ENCODE measurements at places on chromosomes 2 and 18.

DNA sequence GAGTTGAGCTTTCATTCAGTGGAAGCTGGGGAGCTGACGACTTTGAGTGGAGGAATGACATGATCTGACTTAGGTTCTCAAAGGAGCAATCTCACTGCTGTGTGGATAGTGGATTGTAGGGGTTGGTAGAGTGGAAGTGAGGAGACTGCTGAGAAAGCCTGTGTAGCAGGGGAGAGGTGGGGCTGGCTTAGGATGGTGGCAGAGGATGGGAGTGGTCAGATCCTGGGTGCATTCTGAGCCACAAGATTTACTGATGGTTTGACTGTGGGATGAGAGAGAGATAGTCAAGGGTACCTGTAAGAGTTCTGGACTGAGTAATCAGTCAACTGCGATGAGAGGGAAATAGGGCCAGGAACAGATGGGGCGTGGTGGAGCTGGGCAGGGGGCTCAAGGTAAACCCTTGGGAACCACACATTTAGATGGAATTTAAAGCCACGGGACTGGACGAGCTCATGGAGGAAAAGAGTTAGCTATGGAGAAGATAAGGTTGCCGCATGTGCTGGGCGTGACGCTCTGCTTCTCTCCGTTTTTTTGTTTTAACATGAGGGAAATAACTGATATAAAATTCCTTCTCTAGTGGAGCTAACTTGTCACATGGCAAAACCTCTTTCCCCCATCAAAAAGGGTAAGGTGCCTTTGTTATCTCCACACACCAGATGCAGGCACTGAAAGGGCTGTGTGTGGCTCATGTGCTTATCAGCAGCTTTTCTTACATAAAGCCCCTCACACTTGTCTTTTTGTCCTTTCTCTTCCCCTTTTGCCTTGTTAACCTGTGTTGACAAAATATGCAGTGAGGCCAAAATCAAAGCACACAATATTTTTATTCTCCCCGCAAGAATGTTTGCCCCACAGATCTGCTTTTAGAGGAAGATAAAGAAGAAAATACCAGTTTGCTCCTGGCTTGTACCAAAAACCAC, 379.8 kb downstream of the TSN start:
- DNase-seq: no peak

DNA sequence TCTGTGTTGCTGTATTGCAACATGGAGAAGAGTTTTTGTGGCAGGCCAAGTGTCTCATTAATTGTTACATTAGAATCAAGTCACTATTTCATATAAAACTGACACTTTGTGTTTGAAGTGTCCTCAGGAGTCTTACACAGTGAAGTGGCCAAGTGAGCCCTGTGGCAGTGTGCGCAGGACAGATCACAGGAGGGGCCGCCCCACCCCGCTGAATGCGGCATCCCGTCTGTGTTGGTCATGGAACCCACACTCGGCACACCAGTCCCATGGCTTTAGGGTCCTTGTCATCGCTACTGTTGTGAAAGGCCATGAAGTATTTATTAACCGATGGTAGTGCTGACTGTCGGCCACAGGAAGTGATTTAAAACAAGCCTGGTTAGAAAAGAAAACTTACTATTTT, 144.7 kb upstream of the NFATC1 start:
- DNase-seq: no peak

GRCh38 chr2:182355815-182356214, 71.0 kb downstream of the PDE1A start:
- DNase-seq: no peak

DNA sequence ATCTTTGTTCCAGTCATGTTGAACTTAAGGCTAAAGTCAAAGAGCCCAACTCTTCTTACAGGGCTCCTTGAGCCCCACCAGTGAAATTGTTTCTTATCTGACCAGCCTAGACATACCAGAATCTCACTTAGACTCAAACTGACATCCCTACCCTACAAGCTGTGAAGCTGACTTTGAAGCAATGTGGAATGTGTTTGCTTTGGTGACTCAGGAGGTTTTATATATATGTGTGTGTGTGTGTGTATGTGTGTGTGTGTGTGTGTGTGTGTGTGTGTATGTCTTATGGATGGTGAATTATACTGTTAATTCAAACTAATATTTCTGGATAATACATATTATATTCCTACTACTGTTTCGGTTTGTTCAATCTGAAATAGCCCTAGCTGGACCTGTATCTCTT, 67.3 kb downstream of the CAMKMT start:
- DNase-seq: no peak

DNA sequence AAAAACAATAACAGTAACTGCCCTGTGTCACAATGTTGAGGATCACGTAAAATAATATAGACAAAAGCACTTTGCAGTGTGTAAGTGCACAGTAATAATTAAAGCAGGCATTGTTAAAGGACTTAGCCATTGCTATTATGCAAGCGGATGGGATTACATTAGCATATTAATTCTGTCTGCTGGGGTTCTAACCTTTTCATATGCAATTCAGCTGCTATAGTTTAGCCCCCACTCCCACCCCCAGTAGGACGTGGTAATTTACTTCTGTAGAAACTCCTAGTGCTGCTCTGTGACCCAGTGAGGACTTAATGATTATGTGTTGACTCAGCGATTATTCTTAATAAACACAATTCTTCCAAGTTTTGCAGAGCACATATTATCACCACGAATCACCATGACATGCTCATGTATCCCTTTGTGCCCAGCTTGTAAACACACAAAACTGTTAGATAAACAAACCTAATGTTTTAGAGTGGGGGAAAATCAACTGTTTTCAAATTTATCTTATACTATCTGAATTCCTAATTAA, 5.1 kb upstream of the ADAM23 start:
- DNase-seq: no peak

DNA sequence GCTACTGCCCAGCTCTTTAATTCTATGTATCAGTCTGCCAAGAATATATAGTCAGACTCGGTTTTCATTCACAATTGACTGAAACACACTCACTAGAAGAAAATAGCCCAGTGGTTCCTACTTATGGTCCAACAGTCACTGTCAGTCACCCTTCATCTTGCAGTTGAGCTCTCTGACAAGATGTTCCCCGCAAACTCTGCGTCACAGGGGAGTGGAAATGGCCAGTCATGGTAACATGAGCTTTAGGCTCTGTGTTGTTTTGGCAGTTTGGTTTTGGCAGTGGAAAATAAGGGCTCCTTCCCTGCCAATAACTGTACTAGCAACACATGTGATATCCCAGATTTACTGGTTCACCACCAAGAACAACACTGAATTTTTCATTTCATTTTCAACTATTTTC, 122.5 kb downstream of the PRPF40A start:
- DNase-seq: no peak

DNA sequence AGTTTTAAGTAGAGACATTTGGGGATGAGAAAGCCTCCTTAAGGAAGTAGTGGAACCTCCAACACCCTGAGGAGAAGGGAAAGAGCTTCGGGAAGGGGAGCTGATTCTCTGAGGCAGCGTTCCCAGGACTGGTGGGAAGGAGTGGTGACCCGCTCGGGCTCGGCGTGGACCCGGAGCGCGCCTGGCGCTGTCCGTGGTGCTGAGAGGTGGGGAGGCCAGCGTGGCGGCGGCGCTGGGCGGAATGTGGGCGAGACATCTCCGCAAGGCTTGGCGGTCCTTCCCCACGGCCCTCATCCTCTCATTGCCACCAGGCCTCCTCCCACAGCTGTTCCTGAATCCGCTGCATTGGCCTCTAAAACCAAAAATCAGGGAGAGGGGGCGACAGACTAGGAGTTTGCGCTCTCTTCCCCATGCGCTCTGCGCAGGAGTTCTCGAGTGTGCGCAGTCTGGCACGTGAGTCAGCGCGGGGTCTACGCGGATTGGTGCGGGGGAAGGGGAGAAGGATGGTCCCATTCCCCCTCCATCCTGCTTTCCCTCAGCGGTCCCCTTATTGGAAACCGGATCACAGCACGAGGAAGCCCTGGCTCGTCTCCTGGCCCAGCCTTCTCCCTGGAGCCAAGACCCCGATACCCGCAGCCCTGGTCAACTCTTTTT, 857 bp downstream of the RESP18 start:
- no peak for DNase-seq

DNA sequence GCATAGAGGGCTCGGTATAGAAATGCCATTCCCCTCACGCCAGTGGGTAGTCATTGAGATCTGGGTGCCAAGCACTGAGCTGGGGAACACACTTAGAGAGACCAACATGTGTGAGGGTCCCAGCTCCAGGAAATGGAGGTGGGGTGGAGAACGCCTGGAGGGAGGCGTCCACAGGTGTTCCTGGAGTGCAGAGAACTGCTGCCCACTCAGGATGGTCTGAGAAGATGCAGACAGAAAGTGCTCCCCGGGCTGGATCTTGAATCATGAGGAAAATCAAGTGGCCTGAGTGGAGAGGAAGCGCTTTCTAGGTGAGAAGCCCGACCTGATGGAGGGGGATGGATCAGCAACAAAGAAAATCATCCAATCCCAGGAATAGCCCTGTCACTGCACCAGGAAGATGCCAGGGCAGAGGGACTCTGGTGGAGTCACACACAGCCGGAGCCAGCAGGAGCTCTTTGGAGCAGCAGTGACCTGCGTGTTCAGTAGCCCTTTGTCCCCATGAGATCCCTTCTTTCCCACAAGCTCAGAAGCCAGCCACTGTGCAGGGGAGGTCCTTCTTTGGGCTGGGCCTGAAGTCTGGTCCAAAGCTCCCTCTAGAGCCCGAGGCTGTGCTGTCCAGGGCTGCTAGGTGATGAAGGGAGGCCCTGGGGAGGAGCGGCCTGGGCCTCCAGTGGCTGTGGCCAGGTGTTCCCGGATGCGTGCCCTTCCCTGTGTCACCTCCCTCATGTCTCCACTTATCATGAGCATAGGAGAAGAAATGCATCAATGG, 112.3 kb downstream of the RNF144A start:
- DNase-seq: no peak

DNA sequence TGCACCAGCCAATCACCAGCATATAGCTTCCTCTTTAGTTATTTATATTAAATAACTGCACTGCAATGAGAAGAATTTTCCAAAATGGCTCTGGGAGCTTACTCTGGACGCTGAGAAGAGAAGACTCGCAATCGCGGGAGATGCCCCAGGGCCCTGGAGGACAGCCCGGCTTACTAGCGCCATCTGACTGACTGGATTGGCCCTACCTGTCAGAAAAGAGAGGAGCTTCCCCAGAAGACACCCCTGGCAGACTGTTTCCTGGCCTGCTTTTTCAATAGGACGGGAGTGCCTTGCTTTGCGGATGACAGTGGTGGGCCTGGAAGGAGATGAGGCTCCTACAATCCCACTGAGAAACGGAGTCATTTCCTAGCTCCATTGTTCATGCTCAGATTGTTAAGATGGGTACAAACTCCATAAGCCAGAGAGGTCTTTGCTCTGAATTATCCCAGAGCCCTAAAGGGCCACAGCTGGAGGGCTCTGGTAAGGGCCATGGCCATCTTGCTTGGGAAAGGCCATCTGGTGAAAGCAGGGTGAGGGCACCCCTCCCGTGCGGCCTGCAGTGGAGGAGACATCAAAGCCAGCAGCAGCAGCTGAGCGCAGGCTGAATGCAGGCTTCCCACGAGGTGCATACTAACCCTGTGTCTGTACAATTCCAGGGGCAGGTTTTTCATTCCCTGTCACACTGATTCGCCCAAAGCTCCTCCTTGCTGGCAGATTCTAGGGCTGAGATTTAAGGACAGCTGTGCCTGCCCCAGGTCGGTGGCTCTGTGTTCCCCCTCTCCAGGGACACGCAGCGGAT, 92.1 kb downstream of the GALR1 start:
- no peak for DNase-seq

- DNase-seq: no peak
Measured at GRCh38 chr2:70226781-70227180, 21.6 kb downstream of the TIA1 start.

- no peak for DNase-seq
Measured at GRCh38 chr18:35588995-35589394, 7.5 kb downstream of the GALNT1 start.

- DNase-seq: no peak
Measured at GRCh38 chr2:128513116-128513960, 194.7 kb upstream of the HS6ST1 start.

DNA sequence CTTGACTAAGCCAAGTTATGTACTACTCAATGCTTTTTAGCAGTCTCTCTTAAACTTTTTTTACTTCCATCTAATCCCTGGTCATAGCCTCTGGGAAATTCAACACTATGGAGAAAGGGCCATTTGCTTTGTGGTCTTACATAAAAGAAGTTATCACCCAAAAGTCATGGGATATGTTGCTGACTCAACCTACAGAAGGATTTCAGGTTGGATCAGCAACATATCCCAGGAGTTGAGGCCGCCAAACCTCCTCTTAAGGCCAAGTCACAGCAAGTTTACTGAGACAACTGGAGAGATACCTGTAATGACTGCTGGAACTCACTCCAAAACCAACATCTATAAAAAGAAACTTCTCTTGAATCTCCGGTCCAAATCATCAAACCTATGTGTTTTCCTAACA, 141.1 kb downstream of the IRS1 start:
- DNase-seq: no peak

DNA sequence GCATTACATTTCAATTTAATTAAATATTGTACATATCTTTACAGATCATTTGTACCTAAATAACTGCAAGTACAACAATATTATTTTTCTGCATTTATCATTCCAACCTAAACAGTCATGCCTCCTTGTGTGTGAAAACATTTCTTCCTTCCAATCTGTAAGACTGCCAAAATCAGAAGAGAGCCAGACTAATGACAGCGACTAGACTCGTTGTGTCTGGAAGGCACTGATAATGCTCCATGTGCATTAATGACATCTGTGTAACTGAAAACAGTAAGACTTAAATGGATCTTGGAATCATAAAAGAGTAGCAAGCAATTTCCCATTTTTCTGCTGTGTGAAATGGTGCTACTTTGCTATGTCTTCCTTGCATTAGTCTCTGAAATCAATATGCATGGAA, 278.0 kb upstream of the DSEL start:
- DNase-seq: no peak

DNA sequence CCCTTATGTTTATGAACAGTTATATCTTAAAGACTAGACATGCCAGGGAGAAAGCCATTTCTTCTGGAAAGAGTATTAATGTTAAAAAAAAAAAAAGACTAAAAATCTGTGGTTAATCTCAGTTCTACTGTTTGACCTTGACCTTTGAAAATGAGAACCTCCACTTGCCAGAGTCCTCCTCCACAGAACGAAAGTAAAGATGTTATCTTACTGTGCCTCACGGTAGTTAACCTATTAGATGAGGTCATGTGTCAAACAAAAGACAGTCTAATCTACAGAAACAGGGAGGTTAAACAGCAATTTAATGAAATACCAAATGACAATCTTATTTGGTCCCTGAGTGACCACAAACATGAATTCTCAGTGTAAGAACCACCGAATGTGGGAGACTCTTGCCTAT, 51.2 kb downstream of the SLC14A2 start:
- no peak for DNase-seq

- no peak for DNase-seq
Measured at GRCh38 chr18:48649231-48649630, 110.4 kb downstream of the CTIF start.
